Transverse colon (tissue), 4 donors: ENCODE measurements at places on chromosomes 12 and 14. TPM values are rescaled to one million over a fixed set of nuclear protein-coding genes. Genes with fewer than 3 reads are reported as not detected.

- H3K4me3 ChIP-seq = no peak overlapping the region
- H3K27me3 ChIP-seq = no peaks in the 10 kb centered on the region
- no peak overlapping the region for H3K27ac ChIP-seq
- no peaks in the 10 kb centered on the region for H3K36me3 ChIP-seq
- no peaks in the 10 kb centered on the region for H3K4me1 ChIP-seq
- no peak for DNase-seq
Observed at GRCh38 chr14:28635387-28635786, 131.2 kb upstream of the FOXG1 start.

GRCh38 chr12:18998343-18999261, 130.9 kb upstream of the PLEKHA5 start:
- no peak for DNase-seq
- H3K27ac ChIP-seq = no peak overlapping the region
- no peaks in the 10 kb centered on the region for H3K27me3 ChIP-seq
- no peaks in the 10 kb centered on the region for H3K4me1 ChIP-seq
- H3K36me3 ChIP-seq = no peaks in the 10 kb centered on the region

GRCh38 chr12:91180582-91181395, 1.8 kb downstream of the DCN start:
- H3K4me1 ChIP-seq = peaks cover 4% of the 10 kb centered on the region
- H3K27ac ChIP-seq = peak overlapping the region; percentile 77
- DNase-seq = no peak
- H3K36me3 ChIP-seq = no peaks in the 10 kb centered on the region
- no peaks in the 10 kb centered on the region for H3K27me3 ChIP-seq
- H3K4me3 ChIP-seq = peak overlapping the region; percentile 16

The CLEC4C gene
- total RNA-seq = not detected

GRCh38 chr12:108833355-108833733, 24.0 kb downstream of the SSH1 start:
- DNase-seq = no peak
- H3K4me1 ChIP-seq = peaks cover 13% of the 10 kb centered on the region
- peak overlapping the region; percentile 66 for H3K27ac ChIP-seq
- H3K27me3 ChIP-seq = no peaks in the 10 kb centered on the region
